ENCODE measurements at places on chromosomes 3 and 15.
A peak's percentile ranks its signal among the peaks of the same experiment; 100 is the strongest.

DNA sequence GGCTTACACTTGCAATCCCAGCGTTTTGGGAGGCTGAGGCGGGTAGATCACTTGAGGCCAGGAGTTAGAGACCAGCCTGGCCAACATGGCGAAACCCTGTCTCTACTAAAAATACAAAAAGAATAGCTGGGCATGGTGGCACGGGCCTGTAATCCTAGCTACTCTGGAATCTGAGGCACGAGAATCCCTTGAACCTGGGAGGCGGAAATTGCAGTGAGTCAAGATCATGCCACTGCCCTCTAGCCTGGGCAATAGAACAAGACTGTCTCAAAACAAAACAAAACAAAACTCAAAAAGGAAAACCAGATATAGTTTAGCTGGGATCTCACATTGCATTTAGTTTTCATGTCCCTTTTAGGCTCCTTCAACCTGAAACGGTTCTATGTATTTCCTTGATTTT, 2.9 kb upstream of the USP50 start:
- no peak for DNase-seq

GRCh38 chr3:138450704-138451424, 16.4 kb downstream of the ESYT3 start:
- DNase-seq = no peak

DNA sequence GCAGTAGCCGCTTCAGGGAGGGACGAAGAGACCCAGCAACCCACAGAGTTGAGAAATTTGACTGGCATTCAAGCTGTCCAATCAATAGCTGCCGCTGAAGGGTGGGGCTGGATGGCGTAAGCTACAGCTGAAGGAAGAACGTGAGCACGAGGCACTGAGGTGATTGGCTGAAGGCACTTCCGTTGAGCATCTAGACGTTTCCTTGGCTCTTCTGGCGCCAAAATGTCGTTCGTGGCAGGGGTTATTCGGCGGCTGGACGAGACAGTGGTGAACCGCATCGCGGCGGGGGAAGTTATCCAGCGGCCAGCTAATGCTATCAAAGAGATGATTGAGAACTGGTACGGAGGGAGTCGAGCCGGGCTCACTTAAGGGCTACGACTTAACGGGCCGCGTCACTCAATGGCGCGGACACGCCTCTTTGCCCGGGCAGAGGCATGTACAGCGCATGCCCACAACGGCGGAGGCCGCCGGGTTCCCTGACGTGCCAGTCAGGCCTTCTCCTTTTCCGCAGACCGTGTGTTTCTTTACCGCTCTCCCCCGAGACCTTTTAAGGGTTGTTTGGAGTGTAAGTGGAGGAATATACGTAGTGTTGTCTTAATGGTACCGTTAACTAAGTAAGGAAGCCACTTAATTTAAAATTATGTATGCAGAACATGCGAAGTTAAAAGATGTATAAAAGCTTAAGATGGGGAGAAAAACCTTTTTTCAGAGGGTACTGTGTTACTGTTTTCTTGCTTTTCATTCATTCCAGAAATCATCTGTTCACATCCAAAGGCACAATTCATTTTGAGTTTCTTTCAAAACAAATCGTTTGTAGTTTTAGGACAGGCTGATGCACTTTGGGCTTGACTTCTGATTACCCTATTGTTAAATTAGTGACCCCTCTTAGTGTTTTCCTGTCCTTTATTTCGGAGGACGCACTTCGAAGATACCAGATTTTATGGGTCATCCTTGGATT, at the start of gene MLH1:
TSS of gene MLH1 (plus strand) at position 193 of the 958 bp plus-strand sequence. CDS start at position 223, 30 bp downstream.
- peak; percentile 91 for DNase-seq

GRCh38 chr3:14517601-14518431, 22.3 kb downstream of the GRIP2 start:
- no peak for DNase-seq

- peak; percentile 19 for DNase-seq
These were observed 48.5 kb downstream of the CHCHD6 start for GRCh38 chr3:126752303-126753190.
